ENCODE measurements at places on chromosomes 4 and X.

DNA sequence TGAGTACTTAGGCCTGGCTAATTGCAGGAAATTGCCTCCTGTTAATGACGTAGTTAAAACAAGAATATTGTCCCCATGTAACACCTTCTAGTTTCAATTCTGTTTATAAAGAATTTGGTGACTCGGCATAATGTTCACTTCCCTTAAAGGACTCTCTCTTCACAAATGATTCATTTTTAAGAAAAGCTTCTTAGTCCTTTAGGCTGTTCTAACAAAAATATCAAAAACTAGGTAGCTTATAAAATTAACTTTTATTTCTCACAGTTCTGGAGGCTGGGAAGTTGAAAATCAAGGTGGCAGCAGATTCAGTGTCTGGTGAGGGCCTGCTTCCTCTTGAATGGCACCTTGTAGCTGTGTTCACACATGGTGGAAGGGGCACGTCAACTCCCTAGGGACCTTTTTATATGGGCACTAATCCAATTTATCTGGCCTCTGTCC lies 23.8 kb downstream of the COL25A1 start:
- no peak for DNase-seq

- DNase-seq, result no peak
Measured at GRCh38 chr4:47075262-47075661, 43.9 kb downstream of the GABRB1 start.

DNA sequence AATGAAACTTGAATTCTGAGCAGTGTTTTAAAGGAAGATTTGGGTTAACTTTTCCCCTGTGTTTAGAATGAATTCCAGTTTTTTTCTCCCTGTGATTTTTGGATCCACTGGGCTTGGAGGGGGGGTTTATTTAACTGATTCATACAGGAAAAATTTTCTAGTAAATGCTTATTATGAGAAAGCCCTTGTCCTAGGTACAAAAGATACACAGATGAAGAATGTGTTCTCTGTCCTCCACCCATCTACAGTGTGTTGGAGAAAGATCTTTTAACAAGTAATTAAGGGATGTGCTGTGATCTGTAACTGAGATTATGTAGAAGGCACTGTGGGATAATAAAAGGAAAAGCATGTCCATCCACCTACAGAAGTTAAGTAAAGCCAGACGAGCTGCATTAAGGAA lies 103.9 kb downstream of the STIM2 start:
- no peak for DNase-seq

DNA sequence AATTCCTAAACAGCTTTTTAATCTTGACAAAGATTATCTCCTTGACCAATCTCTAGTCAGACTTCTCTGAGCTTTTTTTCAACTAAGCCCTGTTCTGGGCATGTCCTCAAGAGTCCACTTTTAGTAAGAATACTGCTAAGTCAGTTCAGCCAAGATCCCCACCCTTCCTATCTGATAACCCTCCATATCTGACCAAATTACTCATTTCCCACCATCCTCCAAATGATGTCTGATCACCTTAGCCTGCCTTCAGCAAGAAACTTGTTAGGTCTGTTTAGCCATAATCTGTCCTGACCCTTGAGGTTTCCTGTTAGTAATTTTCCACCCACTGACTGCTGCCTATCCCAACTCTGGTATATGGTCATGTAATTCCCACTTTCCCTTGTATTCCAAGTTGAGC lies 65.2 kb downstream of the FAM13A start:
- no peak for DNase-seq
